Activated CD4-positive, alpha-beta T cell treated with anti-CD3 and anti-CD28 coated beads, Interleukin-2, amount 50 U/mL, for 48 hours (primary cell): ENCODE measurements at places on chromosomes 3 and 15.

DNA sequence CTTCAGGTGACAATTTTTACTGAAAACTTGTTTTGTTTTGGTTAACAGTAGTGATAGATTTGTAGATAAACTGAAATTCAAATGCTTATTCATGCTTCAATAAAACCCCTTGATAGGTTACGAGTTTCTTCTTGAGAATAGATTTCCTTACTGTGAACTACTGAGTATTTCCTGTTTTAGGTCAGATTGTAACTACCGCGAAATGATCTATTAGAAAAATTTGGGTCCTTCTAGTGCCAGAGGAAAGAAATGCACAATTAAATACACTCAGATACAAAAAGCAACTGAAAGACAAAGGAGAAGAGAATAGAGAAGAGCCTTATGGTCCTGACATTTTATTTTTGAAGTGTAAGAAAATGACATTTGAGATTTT is 251.7 kb upstream of the TBL1XR1 start:
- no peak for DNase-seq

- no peak for DNase-seq
Observed at GRCh38 chr3:1326546-1326945, 233.7 kb downstream of the CNTN6 start.

DNA sequence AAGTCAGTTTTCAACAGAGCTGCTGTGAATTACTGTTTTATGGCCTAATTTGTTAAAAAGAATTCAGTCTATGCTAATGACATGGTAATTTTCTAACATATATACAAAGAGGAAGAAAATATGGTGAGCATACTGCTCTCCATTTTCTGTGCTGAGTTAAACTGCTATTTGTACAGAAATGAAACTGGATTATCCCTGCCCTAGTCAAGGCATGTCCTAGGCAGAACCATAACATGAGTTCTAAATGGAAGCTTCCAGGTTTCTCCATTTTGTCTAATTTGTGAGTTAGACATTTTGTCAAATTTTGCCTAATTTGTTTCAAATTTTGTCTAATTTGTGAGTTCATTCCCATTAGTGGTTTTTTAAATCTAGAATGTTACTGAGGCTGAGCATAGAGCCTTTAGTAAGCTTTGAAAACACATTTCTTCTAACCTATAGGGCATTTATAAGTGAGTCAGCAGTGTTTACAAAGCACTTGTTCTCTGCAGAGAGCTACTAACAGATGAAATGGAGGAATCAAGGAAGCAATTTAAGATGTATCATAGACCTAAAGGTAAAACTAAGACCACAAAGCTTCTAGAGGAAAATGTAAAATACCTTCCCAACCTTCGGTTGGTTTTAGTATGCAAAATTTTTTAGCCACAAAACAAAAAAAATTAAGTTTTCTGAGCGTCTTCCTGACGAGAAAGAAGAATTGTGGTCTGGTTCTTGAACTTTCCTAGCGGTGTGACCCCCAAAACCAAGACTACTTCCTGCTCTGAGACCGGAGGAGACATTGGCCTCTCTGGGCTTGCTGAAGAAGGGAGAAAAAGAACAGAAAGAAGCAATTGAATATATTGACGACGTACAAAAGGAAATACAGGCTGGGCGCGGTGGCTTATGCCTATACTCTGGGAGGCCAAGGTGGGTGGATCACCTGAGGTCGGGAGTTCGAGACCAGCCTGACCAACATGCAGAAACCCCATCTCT is 9.8 kb downstream of the P2RY14 start:
- DNase-seq = peak; percentile 46

DNA sequence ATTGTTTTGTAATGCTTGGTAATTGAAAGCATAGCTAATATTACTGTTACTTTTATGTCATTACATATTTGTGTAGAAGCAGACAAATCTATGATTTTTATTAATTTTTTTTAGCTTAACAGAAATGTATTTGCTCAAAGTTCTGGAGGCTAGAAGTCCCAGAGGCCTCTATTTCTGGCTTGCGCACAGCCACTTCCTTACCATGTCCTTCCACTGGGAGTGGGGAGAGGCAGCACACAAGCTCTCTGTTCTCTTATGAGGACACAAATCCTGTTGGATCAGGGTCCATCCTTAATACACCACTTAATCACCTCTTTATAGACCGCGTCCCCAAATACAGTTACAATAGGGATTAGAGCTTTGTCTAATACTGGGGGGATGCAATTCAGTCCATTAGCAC is 1061.4 kb downstream of the OTOL1 start:
- DNase-seq = no peak

- no peak for DNase-seq
Observed at GRCh38 chr3:13023971-13024764, 49.1 kb downstream of the IQSEC1 start.

DNA sequence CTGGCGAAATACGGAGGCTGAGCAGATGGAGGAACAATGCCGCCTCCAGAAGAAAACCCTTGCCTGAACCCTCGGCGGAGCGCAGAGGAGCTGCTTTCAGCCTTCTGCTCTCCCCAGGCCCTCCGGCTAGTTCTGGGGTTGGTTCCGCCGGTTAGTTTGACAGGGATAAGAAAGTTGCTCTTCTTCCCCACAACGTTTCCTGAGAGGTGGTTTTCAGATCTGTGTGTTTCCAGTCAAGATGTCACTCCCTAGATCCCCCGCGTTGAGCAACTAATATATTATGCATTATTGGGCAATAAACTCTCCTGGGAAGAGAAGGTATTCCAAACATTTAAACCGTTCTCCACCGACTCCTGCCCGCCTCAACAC is 551 bp downstream of the NLGN1 start:
- DNase-seq = no peak

- no peak for DNase-seq
Observed at GRCh38 chr15:101112336-101113113, 139.3 kb downstream of the CHSY1 start.

DNA sequence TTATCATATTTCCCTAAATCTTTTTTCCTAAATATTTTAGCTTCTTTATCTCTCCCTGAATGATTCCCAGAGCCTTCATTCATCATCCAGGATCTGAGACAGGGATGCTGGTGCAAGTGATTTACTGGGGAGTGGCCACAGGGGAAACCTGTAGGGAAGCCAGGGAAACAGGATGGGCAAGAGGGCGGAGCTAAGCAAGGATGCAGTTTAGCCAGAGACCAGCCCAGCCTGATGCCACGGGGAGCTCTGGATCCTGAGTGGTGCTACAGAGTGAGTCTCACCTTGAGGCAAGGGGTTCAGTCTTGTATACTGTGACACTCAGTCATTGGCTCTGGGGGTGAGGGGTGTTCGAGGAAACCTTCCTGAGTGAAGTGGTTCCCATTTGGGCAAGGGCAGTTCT is 39.7 kb upstream of the LRRFIP2 start:
- DNase-seq = no peak

DNA sequence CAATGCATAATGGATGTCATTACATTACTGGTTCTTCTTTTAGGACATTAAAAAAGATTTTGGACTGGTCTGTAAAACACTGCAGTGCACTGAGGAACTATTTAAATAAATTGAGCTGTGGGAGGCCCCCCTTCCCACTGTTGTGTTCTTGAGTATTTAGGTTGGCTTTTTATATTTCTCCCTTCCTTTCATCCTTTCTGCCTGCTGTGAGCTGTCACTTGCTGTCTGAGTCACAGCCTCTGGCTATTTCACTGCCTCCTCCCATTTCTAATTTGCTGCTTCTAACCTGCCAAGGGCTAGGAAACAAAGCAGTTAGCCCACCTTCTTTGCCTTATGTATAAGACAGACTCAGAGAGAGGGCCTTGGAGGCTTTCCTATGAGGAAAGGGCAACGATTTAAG is 89.0 kb upstream of the FNDC3B start:
- no peak for DNase-seq

- DNase-seq = peak; percentile 90
Observed at GRCh38 chr3:134485075-134485717, 589 bp downstream of the ANAPC13 start.

- no peak for DNase-seq
Observed at GRCh38 chr15:71565631-71566160, 244.7 kb upstream of the NR2E3 start.

GRCh38 chr3:196650740-196651311 is 11.3 kb downstream of the NRROS start:
- DNase-seq = no peak

DNA sequence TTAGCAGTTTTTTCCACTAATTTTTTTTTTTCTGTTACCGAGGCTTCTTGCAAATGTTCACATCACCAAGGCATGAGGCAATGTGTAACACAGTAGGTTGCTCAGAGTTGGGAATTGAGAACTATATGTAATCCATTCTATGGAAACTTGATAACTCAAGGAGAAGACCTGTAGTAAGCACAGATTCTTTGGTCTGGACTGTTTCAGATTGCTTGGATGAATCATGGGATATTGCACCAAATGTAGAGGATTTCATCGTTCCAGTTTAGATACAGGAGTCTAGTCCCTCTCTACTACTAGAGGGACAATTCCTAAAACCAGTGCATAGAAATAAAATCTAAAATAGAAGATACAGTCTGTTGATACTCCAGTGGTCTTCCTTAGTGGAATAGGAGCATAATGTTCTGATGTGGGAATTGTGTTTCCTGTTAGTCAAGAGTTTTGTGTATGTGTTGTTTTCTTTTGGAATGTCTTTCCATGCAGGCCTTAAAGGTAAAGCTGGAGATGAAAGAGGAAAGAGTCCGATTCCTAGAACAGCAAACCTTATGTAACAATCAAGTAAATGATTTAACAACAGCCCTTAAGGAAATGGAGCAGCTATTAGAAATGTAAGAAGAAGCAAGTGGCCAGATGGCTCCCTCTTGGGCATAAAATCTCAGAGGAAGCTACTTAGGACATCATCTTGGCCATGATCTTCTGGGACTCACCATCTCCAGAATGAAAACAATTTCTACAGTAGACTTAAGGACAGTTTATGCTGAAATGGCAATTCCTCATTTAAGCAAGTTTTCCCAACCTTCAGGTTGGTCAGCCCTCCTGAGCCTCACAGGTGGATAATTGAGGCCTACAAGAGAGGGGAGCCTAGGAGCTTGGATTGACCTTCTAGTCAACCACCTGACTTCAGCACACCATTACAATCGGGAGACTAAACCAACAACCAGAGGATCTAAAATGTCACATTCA is 10.7 kb downstream of the KNSTRN start:
- DNase-seq = no peak

- no peak for DNase-seq
Observed at GRCh38 chr15:93210995-93211394, 122.0 kb upstream of the RGMA start.

- no peak for DNase-seq
Observed at GRCh38 chr3:16982460-16982859, 97.7 kb downstream of the PLCL2 start.

- no peak for DNase-seq
Observed at GRCh38 chr3:33103034-33103433, 6.1 kb upstream of the GLB1 start.

GRCh38 chr3:188331166-188331565 is 177.2 kb downstream of the LPP start:
- DNase-seq = no peak

- DNase-seq = no peak
Observed at GRCh38 chr3:117910820-117911521, 1123.7 kb downstream of the IGSF11 start.

DNA sequence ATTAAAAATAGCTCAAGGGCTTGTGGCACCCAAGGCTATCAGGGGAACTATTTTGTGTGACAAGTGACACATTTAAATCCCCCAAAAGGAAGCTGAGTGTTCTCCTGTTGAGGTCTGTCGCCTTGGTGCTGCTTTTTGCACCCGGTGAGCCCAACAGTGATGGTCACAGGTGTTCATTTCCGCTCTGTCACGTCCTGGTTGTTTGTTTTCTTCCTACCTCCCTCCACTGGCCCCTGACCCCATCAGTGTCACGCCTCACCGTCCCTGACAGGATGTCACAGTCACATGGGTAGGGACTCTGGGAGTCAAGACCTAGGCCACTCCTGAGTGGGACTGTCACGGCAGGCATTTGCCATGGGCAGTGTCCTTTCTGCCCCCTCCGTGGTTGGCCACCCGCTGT is 11.2 kb downstream of the SLCO3A1 start:
- no peak for DNase-seq

DNA sequence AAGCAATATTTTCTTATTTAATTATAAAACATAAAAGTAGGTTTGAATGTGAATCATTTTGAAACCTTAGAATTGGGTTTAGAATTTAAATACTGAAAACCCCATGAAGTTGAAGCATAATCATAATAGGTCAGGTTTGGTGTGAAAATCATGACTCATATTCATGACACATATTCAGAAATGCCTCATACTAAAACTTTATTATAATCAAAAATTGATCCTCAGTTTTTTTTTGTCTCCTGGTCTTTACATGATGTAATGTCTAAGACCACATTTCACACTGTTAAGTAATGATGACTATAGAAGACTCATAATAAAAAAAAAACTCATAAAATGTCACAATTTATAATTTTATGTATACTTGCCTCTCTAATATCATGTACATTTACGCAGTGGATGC is 190.4 kb downstream of the FOXP1 start:
- DNase-seq = no peak

DNA sequence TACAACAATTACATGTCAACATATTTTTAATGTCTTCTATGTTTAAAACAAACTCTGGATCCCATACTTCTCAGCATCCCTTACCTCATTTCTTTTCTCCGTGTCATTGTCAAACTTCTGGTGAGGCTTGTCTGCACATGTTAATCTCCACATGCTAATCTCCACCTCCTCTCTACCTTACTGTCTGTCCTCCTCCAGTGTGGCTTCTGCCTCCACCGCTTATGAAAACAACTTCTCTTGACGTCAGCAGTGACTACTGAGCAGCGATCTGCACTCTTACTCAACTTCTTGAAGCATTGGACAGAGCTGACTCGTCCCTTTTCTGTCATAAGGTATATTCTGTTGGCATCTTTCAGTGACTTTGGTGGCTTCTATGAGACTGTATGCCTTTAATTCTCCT is 338.2 kb upstream of the THRB start:
- no peak for DNase-seq

GRCh38 chr3:101725890-101726275 is 1.5 kb downstream of the CEP97 start:
- DNase-seq = no peak

DNA sequence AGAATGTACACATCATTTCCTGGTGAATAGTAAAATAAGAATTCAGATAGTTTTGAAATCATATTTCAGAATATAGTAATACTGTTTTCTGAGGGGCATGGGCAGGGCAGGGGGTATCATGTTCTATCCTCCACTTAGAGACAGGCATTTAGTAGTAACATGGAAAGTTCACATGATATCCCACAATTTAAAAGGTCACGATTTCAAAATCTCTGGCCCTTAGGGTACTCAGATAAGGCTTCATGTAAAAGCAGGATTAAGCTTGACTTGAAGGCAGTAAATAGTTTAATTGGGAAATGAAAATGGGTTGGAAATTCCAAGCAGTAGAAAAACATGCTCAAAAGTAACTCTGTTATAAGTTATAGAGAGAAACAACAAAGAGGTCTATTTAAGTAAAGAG is 353.2 kb upstream of the AGTR1 start:
- no peak for DNase-seq

DNA sequence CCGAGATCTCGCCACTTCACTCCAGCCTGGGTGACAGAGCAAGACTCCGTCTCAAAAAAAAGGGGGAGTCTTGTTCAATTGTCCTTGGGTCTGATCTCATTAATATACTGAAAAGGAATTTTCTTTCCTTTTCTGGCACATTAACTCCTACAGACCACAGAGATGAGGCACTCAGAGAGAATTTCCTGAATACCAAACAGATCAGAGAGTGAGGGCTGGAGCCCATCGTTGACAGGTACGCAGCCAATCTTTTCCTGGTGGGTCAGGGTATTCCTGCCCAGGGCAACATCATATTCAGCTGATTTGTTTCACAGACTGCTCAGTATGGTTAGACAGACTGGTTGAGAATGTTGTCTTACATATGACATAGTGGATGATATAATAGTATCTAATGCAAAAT is 82.8 kb upstream of the TNFSF10 start:
- DNase-seq = no peak

GRCh38 chr3:64094713-64095079 is 71.4 kb upstream of the PSMD6 start:
- no peak for DNase-seq
